ENCODE measurements at places on chromosomes 3 and 15. TPM values are rescaled to one million over a fixed set of nuclear protein-coding genes. Genes with fewer than 3 reads are reported as not detected.
A peak's percentile ranks its signal among the peaks of the same experiment; 100 is the strongest.

DNA sequence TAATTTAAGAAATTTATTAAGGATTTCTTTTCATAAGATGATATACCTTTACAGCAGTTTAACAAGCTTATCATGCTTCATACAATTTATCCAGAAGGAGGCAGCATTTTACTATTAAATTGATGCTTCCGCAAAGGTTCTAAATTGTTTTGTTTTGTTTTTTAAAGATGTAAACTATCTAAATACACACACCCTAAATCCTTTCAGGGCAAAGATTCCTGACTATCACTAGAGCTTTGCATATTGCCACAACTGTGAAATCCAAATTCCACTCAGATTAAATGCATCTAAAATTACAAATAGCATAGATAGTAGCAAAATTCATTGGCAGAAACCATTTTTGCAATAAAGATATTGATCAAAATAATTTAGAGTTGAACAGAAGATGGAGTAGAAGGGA, 44.5 kb upstream of the CCNL1 start:
- no peak overlapping the region for H3K4me3 ChIP-seq
- no peaks in the 10 kb centered on the region for H3K27me3 ChIP-seq
- no peaks in the 10 kb centered on the region for H3K4me1 ChIP-seq
- H3K27ac ChIP-seq: no peak overlapping the region
- H3K36me3 ChIP-seq: peaks cover 2% of the 10 kb centered on the region
- DNase-seq: no peak

The GOLGA6L6 gene
- total RNA-seq: not detected

The RTP1 gene
- total RNA-seq: not detected

The MEX3B gene
- 0.69 TPM for total RNA-seq

GRCh38 chr3:102790747-102791325, 356.0 kb downstream of the ZPLD1 start:
- H3K36me3 ChIP-seq: no peaks in the 10 kb centered on the region
- H3K4me1 ChIP-seq: no peaks in the 10 kb centered on the region
- DNase-seq: no peak
- no peak overlapping the region for H3K4me3 ChIP-seq
- no peaks in the 10 kb centered on the region for H3K27me3 ChIP-seq

The BSN gene
- 0.09 TPM for total RNA-seq

DNA sequence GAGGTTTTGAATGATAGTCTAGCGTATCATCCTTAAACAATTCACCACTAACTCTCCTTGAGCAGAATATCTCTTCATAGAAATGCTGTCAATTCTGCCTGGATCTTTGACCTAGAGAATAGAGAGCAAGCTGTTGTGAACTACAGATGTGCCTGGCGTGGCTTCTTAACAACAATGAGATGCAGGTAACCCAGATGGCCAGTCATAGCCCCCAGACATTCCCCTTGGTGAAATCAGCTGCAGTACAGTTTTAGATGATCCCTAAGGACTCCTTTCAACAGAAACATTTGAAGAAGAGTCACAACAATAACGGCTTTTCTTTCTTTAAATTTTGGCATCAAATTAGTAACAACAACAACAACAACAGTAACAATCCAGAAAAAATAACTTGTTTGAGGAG, 1041.3 kb downstream of the ROBO1 start:
- no peak overlapping the region for H3K27ac ChIP-seq
- no peaks in the 10 kb centered on the region for H3K27me3 ChIP-seq
- H3K4me1 ChIP-seq: peaks cover 8% of the 10 kb centered on the region
- DNase-seq: no peak

DNA sequence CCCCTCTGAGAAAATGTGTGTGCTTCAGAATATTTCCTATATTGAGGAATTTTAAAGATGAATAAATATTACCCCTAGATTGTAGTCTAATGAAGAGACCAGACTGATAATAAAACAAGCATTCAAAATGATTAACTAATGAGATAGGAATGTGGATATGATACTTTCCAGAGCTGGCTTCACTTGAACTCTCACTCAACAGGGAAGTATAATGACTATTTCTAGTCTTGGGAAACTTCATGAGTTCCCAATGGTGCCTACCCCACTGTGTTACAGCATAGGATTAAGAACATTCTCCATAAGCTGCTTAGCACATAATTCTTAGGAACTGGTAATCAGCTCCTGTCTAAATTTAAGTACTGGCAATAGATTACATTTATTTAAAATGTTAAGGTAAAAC, 261.5 kb upstream of the ZNF385D start:
- DNase-seq: no peak
- no peaks in the 10 kb centered on the region for H3K4me1 ChIP-seq
- no peaks in the 10 kb centered on the region for H3K36me3 ChIP-seq
- no peak overlapping the region for H3K27ac ChIP-seq
- no peaks in the 10 kb centered on the region for H3K27me3 ChIP-seq
- no peak overlapping the region for H3K4me3 ChIP-seq

GRCh38 chr3:161548301-161548700, 51.7 kb downstream of the OTOL1 start:
- DNase-seq: no peak
- H3K4me1 ChIP-seq: no peaks in the 10 kb centered on the region
- H3K27me3 ChIP-seq: no peaks in the 10 kb centered on the region

- H3K4me3 ChIP-seq: no peak overlapping the region
- H3K27me3 ChIP-seq: no peaks in the 10 kb centered on the region
- peaks cover 28% of the 10 kb centered on the region for H3K4me1 ChIP-seq
- H3K27ac ChIP-seq: no peak overlapping the region
- peaks cover 53% of the 10 kb centered on the region for H3K36me3 ChIP-seq
These were observed 18.2 kb upstream of the SACM1L start for GRCh38 chr3:45670991-45671390.

DNA sequence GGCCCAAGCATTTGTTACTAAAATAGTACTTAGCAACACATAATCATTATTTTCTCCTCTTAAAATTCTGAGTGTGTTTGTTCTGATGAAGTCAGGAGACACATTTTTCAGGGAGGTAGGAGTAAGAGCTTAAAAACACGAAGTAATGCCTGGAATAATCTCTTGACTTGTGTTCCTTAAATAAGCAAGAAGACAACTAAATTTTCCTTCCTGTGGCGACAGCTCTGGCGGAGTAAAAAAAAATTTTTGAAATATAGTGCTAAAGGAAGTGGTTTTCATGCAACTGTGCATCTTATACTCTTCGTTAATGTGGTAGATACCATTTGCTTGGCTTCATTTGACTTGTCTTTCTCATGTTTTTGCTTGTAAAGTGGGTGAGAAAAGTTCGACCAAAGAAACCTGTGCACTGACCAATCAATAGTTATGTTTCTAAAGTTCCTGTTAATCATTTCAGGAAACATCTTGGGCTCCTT, 11.1 kb upstream of the MBNL1 start:
- peaks cover 21% of the 10 kb centered on the region for H3K36me3 ChIP-seq
- H3K27ac ChIP-seq: peak overlapping the region; percentile 96
- no peaks in the 10 kb centered on the region for H3K27me3 ChIP-seq
- peaks cover 87% of the 10 kb centered on the region for H3K4me1 ChIP-seq
- no peak for DNase-seq
- H3K4me3 ChIP-seq: peak overlapping the region; percentile 67

- DNase-seq: no peak
- no peaks in the 10 kb centered on the region for H3K36me3 ChIP-seq
- peaks cover 21% of the 10 kb centered on the region for H3K27me3 ChIP-seq
- no peak overlapping the region for H3K4me3 ChIP-seq
These were observed 131.0 kb upstream of the NR2E3 start for GRCh38 chr15:71679223-71679792.

The GP9 gene
- total RNA-seq: not detected

DNA sequence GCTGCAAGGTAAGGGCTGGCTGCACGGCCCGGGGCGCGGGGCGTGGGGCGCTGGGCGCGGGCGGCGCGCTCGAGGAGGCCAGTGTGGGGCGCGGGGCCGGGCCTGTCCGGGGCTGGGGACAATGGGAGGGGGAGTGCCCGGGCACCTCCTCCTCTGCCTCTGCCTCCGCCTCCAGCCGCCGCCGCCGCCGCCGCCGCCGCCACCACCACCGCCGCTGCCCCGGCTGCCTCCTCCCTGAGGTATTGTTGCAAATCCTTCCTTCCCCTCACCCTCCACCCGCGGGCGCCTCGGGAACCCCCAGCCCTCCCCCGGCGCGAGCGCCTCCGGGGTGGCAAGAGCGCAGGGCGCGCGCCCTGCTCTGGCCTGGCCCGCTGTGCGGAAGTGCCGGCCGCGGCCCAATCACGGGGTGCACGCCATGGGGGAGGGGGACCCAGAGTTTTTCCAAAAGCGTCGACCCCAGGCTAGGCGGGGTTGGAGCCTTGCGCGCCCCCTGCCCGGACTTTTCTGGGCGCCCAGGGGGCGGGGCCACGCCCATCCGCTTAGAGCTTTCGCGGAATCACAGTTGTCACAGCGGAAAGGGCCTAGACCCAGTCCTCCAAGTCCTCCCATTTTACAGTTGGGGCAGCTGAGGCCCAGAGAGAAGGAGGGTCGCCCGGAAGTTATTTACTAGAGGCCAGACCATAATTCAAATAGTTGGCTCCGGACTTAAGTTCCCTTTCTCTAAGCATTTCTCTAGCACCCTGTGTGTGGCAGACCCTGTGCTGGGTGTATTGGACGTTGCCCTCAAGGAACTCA, at the start of gene LPP:
LPP (plus strand) TSS at position 144 of the 795 bp plus-strand sequence. CDS start 251,964 bp downstream, outside the sequence.
- peaks cover 3% of the 10 kb centered on the region for H3K36me3 ChIP-seq
- no peaks in the 10 kb centered on the region for H3K27me3 ChIP-seq
- H3K4me1 ChIP-seq: peaks cover 57% of the 10 kb centered on the region
- peak within 1 kb of the TSS; percentile 92 for H3K27ac ChIP-seq
- peak within 1 kb of the TSS; percentile 75 for H3K4me3 ChIP-seq

DNA sequence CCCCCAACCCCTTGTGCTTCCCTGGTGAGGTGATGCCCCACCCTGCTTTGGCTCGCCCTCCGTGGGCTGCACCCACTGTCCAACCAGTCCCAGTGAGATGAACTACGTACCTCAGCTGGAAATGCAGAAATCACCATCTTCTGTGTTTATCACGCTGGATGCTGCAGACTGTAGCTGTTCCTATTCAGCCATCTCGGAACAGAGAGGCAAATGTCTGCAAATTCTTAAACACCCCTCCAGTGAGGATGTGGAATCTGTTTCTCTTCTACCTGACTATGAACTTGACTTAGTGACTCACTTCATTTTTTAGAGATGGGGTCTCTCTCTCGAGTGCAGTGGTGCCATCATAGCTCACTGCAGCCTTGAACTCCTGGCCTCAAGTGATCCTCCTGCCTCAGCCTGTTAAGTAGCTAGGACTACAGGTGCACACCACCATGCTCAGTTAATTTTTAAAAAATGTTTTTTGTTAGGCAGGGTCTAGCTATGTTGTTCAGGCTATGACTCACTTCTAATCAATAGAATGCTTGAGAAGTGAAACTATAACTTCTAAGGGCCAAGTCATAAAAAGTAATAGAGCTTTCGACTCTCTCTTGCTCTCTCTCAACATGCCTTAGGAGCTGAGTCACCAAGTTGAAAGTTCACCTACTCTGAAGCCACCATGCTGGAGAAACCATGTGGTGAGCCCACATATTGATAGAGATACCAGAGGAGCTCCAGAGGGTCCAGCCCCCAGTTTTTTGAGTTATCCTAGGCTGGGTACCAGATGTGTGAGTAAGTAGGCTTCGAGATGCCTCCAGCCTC, 11.5 kb upstream of the PARP14 start:
- H3K4me3 ChIP-seq: no peak overlapping the region
- peak overlapping the region; percentile 27 for H3K27ac ChIP-seq
- no peaks in the 10 kb centered on the region for H3K36me3 ChIP-seq

DNA sequence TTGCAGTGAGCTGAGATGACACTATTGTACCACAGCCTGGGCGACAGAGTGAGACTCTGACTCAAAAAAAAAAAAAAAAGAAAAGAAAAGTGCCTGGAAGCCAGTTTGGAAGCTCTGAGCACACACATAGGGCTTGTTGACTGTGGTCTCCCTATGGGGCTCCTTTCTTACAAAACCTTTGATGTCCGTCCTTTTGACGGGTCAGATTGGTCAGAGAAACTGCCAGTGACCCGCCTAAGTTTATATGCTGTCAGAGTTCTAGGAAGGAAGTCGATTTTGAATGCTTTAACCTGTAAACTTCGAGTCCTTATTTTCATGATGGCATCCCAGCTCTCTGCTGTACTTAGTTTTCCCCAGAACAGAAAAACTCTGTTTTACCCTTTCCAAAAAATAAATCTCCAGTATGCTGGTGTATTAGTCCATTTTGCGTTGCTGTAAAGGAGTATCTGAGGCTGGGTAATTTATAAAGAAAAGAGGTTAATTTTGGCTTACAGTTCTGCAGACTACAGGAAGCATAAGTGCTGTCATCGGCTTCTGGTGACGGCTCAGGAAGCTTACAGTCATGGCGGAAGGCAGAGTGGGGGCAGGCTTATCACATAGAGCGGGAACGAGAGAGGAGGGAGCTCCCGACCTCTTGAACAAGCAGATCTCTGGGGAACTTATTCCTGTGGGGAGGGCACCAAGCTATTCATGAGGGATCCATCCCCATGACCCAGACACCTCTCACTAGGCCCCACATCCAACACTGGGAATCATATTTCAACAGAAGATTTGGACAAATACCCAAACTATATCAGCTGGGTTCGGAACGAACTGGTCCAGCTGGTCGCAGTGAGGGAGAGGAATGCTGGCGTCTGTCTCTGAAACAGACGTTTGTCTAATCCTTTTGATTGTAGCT, 72.3 kb downstream of the LMLN start:
- no peak for DNase-seq
- no peaks in the 10 kb centered on the region for H3K4me1 ChIP-seq
- no peak overlapping the region for H3K4me3 ChIP-seq
- H3K36me3 ChIP-seq: no peaks in the 10 kb centered on the region

The EPHA3 gene
- total RNA-seq: not detected

The LRTM1 gene
- total RNA-seq: not detected

DNA sequence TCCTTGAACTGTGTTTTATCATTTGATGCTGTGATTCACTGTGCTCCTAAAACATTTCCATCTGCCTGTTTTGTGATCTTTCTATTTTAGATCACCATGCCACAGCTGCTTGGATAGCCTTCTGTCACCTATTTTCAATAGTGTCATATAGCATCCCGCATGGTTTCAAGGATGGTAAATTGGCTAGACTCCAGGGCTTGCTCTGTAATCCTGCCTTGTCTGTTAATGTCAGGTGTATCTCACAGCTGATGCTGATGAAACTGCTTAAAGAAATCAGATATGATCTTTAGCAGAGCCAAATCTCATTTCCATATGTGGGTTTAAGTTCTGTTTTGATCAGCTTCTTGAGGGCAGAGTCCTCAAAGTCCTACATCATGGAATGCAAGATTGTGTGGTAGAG, 182.2 kb downstream of the UBE2E2 start:
- no peak overlapping the region for H3K4me3 ChIP-seq
- no peak for DNase-seq
- no peaks in the 10 kb centered on the region for H3K27me3 ChIP-seq

The ALG3 gene
- 40.0 TPM for total RNA-seq

DNA sequence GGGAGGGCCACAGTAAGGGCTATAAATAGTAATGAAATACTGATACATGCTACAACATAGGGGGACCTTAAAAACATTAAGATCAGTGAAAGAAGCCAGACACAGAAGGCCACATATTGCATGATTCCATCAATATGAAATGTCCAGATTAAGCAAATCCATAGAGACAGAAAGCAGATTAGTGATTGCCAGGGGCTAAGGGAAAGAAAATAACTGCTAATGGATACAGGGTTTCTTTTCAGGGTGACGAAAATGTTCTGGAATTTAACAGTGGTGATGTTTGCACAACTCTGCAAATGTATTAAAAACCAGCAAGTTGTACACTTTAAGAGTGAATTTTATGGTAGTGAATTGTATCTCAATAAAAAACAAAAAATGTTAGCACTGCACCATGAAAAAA, 37.0 kb downstream of the PIK3R4 start:
- H3K36me3 ChIP-seq: peaks cover 28% of the 10 kb centered on the region
- no peak overlapping the region for H3K4me3 ChIP-seq
- H3K4me1 ChIP-seq: peaks cover 5% of the 10 kb centered on the region
- DNase-seq: no peak
